ENCODE measurements at places on chromosomes 5 and 9.

DNA sequence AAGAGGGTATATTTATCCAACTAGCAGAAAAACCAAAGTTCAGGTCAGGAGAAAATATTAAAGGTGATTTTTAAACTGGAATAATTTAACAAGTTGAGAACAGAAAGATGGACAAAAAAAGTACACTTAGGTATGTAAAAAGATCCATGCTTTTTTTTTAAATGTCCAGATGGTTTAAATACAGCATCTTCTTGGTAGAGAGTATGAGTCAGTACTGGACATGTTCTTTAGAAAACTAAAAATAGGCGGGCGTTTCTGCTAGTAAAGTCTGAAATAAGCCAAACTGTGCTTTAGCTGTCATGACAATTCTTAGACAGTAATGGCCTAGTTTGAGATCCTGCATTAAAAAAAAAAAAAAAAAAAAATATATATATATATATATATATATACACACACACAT is 255.9 kb upstream of the ST8SIA4 start:
- no peak for DNase-seq

GRCh38 chr9:6811436-6811835 is 53.7 kb downstream of the KDM4C start:
- no peak for DNase-seq

DNA sequence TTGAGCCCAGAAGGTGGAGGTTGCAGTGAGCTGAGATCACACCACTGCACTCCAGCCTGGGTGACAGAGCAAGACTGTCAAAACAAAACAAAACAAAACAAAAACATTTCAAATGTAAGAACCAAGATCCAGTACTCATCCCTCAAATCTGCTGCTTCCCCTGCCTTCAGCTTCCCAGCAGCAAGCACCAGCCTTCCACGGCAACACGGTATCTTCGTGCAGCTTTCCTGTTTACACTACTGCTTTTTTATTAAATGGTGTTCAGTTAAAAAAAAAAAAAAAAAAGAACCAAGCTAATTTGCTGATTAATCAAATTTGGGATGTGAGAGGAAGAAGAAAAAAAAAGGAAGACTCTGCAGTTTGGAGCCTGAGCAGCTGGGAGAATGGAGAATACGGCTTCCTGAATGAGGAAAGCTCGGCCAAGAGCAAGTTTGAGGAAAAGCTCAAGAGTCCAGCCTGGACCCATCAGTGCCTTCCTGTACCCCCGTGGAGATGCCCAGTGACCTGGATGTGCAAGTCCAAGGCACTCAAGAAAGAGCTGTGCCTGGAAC is 28.0 kb upstream of the SLC2A8 start:
- no peak for DNase-seq

GRCh38 chr5:96537386-96537785 is 104.3 kb upstream of the PCSK1 start:
- DNase-seq: no peak

DNA sequence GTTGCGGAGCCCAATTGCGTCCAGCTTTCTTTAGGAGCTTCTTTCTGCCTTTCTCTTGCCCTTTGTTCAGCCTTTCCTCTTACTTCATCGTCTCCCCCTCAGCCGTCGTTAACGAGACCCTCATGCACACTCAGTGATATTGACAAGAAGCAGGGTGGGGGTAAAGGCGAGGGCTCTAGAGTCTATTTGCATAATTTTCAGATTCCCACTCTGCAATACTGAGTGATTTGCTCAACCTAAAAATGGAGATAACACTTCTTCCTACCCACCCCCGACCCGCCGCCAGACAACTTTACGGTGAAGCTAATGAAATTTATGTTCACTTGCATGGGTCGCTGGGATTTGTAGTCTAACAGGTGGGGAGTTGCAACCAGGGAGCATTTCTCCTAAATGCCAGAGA is 1.3 kb upstream of the TBC1D2 start:
- DNase-seq: no peak

GRCh38 chr5:159956074-159956473 is 39.8 kb downstream of the ADRA1B start:
- no peak for DNase-seq

- DNase-seq: no peak
These were observed 1.4 kb upstream of the ANKRD33B start for GRCh38 chr5:10562201-10563109.

DNA sequence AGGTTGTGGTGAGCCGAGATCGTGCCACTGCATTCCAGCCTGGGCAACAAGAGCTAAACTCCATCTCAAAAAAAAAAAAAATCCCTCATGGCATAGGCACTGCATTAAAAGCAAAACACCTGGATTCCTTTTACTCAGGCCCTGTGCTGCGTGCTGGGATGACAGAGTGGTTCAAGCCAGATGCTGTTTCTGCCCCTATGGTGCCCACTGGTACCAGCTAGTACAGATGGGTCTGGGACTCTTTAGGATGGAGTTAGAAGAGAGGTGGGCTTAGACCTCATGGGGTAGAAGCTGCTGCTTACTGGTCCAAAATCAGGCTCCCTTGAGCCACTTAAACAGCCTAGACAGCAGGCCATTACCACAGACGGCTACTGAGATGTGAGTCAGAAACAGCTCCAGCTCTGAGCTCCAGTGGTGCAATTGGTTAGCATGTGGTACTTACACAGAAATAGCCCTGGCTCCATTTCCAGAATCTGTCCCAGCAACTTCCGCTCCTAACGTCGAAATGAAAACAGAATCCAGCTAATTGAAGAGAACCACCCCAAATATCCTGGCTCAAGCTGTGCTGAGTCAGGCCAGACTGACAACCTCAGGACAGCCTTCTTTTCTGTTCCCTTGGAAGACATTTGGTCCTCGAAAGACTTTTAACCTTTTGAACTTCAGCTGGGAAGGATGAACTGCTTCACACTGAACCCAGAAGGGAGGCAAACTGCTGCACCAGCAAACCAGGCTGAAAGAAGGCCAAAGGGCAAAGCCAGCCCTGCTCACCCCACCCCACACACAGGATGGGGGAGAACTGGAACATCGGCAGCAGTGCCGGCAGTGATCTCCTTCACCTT is 15.5 kb downstream of the C5orf15 start:
- DNase-seq: no peak

DNA sequence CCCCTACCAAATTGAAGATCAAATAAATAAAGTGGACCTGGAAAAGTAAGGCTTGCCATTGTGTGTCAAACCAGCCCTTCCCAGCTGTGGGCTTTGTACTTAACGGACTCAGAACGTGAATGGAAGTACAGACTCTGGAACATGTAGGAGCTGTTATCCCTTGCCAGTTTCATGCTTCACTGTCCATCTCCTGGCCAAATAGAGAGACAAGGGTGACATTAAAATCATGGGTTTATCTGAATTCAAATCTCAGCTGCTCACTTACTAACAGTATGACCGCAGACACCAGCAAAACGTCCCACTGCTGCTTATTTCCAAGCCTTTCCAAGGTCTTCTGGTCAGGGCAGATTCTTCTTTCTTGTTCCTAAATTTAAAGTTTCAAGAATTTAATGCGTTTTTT is 52.2 kb downstream of the EXOSC2 start:
- no peak for DNase-seq

- no peak for DNase-seq
These were observed 186.2 kb downstream of the DCP2 start for GRCh38 chr5:113162770-113163169.

GRCh38 chr5:149133795-149134777 is 7.2 kb upstream of the ABLIM3 start:
- DNase-seq: no peak

GRCh38 chr5:505951-506525 is 18.2 kb downstream of the SLC9A3 start:
- DNase-seq: no peak

- DNase-seq: no peak
These were observed 683.3 kb downstream of the MAT2B start for GRCh38 chr5:164188733-164189148.

DNA sequence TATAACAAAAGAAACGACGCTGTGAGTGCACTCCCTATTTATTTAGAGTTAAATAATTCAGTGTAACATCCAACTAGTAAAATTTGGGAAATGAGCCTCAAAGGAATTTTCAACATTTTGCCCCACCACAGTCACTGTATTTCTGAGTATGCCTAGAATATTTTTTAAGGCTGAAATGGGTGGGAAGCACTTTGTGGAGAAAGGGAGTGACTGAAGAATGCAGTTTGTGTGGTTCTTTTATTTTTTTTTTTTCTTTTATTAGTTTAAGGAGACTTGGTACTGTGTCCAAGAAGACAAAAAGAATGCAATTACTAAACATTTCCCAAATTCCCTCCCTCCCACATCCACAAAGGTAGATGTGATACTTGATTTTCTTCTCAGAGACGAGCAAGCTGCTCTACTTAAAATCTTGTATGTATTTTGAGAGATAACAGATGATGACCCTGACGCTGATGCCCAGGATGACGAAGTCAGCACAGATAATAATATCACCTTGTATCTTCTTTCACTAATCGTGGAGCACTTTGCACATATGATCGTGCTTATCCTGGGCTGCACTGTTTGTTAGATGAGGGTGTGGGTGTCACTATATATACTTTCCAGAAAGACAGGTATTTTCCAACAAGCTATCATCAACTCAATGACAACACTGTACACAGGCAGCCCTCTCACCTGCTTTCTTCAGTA is 586.3 kb downstream of the RAB3C start:
- DNase-seq: no peak

GRCh38 chr5:160887780-160888179 is 35.8 kb upstream of the ATP10B start:
- DNase-seq: no peak

- DNase-seq: no peak
These were observed 99.7 kb downstream of the ST8SIA4 start for GRCh38 chr5:100803397-100803796.

DNA sequence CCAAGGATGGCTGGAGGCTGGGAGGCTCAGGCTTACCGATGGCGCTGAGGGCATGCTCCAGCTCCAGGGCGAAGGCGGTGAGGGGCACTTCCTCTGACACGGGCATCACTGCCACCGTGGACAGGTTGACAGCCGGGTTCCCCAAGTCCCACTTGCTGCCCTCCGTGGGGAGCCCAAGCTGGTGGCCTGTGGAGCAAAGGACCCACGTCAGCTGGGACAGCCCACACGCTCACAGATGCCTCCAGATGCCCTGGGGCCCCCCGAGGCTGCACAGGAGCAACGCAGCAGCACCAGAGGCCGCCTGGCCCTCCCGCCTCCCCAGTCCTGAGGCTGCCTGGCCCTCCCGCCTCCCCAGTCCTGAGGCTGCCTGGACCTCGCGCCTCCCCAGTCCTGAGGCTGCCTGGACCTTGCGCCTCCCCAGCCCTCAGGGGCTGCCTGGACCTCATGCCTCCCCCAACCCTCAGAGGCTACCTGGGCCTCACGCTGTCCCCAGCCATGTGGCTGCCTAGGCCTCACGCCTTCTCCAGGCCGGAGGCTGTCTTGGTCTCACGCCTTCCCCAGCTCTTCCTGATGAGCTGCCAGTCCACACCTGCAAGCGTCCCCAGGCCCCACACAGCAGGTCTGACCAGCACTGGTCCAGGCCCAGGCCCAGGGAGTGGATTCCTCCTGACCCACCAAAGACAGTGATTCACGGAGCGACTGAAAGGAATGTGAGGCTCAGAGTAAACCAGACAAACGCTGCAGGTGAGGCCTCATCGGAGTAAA is 25.6 kb upstream of the NSMF start:
- DNase-seq: no peak

DNA sequence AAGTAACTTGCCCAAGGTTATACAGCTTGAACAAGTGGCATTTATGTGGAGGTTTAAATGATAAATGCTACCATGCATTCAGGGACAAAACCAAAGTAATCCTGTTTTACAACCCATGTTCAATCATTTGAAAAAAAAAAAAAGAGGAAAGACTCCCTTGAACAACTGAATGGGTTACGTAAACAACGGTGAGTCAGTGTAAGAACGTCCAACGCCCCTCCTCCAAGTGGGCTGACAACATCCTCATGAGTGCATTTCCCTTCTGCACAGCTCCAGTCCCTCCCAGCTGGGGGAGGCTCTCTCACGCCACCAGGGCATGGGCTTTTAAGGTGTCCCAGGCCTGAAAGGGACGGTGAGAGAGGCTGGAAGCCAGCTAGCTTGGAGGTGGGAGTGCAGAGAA is 90.0 kb downstream of the PRRT1B start:
- DNase-seq: peak; percentile 74

- no peak for DNase-seq
These were observed 3.2 kb downstream of the PRSS3 start for GRCh38 chr9:33798545-33798944.

DNA sequence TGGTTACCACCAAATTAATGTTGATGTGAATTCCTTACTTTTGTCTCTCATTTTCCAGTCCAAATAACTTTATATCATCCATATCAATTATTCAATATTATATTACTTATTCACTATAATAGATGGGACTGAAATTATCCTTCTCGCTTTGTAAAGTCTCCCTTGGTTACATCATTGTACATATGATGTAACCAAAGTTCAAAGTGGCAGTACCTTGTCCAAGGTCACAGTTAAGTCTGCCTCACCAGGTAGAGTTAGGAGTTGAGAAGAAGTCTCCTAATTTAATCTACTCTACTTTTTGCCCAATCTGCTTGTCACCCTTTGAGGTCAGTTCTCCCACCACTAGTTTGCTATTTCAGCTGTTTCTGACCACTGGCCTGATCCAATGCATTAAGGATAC is 83.7 kb upstream of the CLINT1 start:
- no peak for DNase-seq

DNA sequence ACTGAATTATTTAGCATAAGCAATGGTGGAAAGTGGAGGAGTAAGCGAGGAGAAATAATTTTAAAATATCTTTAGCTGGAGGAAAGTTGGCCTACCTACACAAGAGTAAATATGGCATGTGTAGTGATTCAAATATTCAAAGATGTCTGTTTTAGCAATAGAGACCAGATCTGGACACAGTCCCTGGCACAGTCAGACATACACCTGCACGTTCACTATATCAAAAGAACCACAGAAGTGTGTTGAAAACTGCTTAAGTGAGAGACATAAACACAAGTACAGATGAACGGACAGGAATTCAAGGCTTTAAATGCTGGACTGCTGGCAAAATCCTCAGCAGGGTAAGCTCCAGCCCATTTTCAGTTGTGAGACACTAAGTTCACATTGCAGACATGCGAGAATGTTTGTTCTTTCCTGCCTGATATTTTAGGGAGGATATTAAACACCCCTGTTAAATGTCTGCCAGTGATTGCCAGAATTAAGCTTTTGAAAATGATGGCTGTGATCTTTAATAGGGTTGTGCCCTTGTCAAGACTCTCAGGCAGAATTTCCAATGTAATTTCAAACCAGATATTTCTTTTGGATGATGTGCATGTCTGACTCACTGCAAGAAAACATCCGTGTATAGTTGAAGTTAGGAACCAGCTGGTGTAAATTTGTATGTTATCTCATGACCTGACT is 810.6 kb downstream of the TLE4 start:
- no peak for DNase-seq
